SJSA1 (cell line): ENCODE measurements at places on chromosomes 1 and 21. TPM values are rescaled to one million over a fixed set of nuclear protein-coding genes. Genes with fewer than 3 reads are reported as not detected.

- no peak for DNase-seq
These were observed 2.1 kb downstream of the CAPZB start for GRCh38 chr1:19483261-19483660.

BSND gene
- total RNA-seq = not detected in 2 replicates

GRCh38 chr21:33036430-33037162 lies 10.9 kb downstream of the OLIG2 start:
- DNase-seq = no peak

- DNase-seq = no peak
These were observed 122.6 kb downstream of the FCRL5 start for GRCh38 chr1:157429601-157430240.

AIRE gene
- not detected in 2 replicates for total RNA-seq

DNA sequence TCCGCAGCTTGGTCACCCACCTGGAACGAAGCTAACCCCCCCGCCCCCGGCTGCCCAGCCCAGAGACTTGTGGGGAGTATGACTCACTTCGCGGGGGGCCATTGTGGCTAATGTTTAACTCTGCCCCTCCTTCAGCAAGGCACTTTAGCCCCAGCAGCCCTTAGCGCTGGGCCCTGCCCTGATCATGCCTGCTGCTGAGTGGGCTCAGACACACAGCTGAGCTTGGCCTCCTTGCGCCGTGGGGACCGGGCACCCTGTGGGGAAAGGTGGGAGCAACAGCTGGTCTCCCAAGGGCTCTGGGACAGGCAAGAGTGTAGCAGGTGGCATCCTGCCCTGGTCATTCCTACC lies 6.3 kb upstream of the LAD1 start:
- DNase-seq = no peak

DNA sequence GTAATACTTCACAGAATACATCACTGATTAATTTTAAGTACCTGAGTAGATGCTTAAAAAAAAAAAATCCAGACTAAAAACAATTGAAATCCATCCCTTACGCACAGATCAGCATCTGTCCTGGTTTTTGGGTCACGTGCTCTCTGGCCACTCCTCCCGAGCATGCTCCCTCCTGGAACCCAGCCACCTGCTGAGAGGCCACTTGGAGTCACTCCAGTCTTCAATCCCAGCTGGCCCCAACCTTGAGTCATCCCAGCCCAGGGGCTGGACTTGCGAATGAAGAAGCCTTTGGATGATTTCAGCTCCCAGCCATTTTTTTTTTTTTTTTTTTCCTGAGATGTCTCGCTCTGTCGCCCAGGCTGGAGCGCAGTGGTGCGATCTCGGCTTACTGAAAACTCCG lies 8.9 kb downstream of the MAP1LC3C start:
- DNase-seq = no peak

RCSD1 gene
- total RNA-seq = 1.3 and 2.3 TPM in 2 replicates

SPATA21 gene
- total RNA-seq = not detected in 2 replicates

TMPRSS3 gene
- 0.45 TPM in 1 of 2 replicates, not detected in the other for total RNA-seq

DNA sequence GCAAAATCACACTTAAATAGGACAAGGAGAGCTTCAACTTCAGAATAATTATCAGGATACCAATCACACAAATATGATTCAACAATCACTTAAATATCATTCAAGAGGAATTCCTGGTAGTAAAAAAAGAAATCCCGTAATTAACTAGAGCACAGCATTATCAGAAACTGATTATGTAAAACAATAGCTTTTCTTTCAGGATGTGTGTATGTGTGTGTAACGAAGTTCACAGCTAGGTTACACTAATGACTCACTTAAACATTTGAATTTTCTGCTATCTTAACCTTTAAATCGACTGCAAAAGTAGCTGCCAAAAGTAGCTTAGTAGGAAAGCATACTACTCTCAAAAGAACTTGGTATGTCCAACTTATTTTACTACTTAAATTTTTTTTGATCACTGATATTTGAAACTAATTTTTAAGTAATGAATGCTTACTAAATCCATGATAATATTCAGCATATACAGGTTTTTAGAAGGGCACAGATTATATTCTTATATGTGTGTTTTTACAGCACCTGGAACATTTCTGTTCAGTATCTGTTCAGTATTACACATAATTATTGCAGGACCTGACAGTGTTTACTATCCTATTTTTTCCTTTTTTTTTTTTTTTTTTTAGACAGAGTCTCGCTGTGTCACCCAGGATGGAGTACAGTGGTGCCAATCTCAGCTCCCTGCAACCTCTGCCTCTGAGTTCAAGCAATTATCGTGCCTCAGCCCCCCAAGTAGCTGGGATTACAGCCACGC lies 4.2 kb downstream of the RERE start:
- DNase-seq = no peak

DNA sequence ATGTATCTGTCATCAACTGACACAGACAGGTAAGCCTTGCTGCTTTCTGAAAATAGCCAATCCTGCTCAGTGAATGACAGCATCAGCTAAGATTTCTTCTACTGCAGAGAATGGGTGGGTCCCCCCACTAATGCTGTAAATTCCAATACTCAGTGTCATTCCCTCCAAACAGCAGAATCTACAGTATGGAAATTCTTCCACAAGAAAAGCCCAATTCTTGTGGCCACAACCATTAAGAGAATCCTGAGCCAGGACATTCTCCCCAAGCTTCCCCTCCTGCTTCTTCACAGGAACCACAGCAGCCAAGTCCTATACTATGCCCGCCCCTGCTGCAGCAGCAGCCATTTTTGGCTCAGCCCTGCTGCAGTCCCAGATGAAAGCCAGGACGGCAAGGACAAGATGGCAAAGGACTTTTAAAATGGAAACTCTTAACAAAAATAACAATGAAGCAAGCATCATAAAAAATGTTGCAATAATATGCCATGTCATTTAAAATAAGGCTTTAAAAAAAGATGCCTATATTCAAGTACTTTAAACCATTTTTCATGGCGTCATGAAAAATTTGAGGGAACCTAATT lies 26.8 kb downstream of the EIF4G3 start:
- DNase-seq = peak; percentile 89

- no peak for DNase-seq
These were observed 108.3 kb downstream of the TNR start for GRCh38 chr1:175635092-175635491.
